Activated CD4-positive, CD25-positive, alpha-beta regulatory T cell treated with anti-CD3 and anti-CD28 coated beads, Interleukin-2, amount 50 U/mL, for 24 hours (primary cell): ENCODE measurements at places on chromosomes 2 and 18.

GRCh38 chr2:31992934-31993333 is 17.9 kb downstream of the MEMO1 start:
- ATAC-seq = no peak

DNA sequence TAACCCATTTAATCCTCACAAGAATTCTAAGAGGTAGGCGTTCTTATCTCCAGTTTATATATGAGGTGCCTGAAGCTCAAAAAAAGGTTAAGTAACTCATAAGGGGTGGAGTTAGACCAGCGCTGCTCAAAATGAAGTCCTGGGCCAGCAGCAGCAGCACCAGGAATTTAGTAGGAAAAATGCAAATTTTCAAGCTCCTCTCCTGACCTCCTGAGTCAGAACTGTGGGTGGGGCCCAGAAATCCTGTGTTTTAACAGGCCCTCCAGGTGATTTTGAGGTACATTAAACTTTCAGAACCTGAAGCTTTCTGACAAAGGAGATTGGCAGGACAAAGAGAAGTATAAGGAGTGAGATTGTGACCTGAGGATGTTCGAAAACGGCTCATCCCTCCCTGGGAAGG is 66.0 kb upstream of the CCDC85A start:
- no peak for ATAC-seq

DNA sequence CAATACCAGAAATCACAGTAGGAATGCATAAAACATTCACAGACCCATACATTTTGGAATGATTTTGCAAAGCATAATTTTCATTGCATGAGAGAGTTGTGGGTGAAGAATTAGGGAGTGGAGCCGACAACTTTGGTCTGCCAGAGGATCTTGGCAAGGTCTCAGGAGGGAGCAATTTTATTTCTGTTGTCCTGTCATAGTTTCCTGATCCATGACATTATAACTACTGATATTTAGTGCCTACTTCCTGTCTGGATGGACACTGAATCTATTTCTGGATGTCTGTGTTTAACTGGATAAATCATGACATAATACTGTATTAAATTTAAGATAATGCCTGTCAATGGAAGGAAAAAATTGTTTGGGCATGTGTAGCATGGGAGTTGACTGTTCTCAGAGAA is 2.4 kb downstream of the ITGA4 start:
- no peak for ATAC-seq

DNA sequence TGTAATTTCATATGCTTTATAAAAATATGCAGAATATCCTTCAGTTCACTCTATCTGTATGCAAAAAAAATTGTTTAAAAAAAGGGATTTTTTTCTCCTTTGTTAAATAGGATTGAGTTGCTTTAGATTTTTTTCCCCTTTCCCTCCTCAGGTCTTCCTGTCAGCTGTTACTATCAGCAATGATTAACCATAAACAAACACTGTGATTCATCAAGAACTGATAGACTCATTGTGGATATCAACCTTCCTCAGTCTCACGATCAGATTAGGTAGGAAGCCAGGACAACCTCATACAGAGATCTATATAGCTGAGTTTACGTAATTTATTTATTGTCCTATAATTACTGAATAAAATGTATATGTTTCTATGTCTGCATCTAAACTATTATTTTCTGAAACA is 2136.2 kb upstream of the CELF4 start:
- no peak for ATAC-seq

DNA sequence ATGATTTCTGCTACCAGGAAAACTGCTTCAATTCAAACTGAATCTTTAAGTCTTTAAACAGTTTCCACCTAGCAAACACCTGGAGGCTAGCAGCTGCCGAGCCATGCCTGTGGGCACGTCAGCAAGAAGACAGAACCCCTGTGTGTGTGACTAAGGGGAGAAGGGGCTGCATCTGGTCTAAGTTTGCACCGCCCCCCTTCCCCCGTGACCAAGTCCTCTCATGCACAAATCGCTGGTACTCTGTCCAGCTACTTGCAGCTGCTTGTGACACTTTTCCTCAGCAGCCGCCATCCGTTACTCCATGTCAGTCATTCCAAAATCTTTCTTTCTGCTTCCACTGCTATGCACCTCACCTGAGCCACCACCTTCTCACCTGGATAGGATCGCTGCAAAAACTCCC is 355.0 kb downstream of the SS18 start:
- ATAC-seq = no peak

DNA sequence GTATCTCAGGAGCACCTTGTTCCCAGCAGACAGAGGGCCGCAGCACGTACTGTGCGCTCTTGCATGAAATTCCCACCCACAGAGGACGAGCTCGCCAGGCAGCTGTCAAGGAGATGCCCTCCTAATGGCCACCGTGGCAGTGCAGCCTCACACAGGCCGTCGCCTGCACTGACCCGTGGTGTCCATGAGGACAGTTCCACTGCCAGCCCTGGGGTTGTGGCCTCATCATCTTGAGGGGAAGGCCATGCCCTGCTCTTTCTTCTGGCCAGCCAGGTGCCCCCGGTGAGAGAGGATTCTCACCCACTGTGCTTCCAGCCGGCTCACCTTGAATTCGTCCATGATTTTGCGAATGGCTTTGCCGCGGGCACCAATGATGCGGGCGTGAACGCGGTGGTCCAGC is 42.0 kb downstream of the ANO7 start:
- ATAC-seq = no peak

GRCh38 chr18:61348230-61348629 is 15.0 kb downstream of the CDH20 start:
- no peak for ATAC-seq

DNA sequence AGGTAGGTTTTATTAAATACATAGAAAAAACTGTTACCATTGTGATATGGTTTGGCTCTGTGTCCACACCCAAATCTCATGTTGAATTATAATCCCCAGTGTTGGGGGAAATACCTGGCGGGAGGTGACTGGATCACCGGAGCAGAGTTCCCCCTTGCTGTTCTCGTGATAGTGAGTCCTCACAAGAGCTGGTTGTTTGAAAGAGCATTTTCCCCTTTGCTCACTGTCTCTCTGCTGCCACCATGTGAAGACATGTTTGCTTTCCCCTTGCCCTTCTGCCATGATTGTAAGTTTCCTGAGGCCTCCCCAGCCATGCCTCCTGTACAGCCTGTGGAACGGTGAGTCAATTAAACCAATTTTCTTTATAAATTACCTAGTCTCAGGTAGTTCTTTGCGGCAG is 352.7 kb upstream of the SLC39A10 start:
- no peak for ATAC-seq

DNA sequence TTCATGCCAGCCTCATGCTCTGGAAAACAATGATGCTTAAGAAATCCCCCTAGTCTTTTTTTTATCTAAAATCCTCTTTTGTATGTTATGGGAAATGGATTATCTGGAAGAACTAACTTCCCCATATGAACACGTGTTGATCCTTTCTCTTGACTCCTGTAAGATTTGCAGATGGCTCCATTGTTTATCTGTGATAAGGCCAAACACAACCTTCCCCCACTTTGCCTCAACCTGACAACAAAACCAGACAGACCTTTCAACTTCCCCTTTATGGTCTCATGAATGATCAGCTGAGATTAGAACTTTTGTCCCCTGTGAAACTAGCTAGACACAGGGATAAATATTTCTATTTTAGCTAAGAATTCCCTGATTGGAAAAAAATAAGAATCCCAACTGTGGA is 828.0 kb upstream of the CDH2 start:
- no peak for ATAC-seq

- no peak for ATAC-seq
Measured at GRCh38 chr2:7788736-7789135, 871.5 kb downstream of the RNF144A start.

DNA sequence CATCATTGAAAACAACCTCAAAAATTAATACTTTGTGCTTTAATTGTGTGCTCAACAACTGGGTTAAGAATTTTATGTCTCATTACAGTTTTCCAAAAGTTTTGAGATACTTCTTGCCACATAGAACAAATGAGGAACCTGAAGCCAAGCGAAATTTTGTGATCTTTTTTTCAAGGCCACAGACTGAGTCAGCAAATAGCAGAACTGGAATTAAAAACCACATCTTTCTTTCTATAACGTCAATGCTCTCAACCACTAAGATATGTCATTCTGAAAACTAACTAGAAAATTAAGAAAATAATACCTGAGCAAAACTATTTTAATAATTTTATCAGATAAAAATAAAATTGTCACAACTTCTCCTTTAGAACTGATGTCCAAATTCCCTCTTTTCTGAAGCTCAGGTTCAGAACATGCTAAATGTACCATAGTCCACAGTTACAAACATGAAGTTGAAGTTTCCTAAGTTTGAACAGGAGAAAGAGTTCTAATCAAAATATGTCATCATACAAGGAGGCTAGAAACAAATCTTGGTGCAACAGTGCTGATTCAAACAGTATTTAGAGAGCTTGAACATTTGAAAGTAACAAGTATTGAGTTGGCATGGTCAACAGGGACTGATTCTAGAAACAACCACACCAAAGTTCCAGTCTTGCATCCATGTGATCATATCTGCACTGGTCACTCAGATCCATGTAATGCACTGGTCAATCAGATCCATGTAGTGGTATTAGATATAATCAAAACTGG is 27.6 kb upstream of the CALCRL start:
- no peak for ATAC-seq
